ENCODE measurements at places on chromosomes 16 and 17.

DNA sequence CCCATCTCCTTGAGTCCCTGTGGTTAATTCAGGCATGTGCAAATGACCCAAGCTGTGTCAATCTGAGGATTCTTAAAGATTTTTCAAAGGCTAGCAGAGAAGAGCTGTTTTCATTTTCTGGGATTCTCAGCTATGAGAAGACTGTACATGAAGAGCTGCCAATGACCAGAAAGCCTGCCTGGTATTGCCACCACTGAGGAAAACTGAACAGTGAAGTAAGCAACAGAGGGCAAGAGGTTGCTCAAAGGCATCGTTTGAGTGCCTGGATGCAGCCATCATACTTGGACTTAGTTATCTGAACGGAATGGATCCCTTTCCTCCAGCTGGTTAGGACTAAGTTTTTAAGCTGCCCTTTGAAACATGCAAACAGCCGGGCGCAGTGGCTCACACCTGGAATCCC is 38.4 kb downstream of the FAM20A start:
- DNase-seq: no peak

DNA sequence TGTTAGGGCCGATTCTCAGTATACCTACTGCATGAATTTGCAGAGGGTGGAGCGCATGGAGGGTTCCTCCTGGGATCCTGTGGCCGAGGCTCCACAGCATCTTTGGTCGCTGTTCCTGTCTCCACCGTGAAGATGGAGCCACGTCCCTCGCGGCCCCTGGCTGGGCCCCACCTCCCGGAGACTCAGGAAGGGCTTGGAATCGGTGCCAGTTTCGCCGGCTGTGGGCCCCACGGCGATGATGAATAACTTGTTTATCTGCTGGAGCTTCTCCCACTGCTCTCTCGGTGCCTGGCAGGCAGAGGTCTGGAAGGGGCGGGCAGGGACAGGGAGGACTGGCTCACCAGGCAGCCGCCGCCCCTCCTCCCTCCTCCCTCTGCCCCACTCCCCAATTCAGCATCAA is 8.1 kb downstream of the SLC5A11 start:
- no peak for DNase-seq

- DNase-seq: no peak
Measured at GRCh38 chr16:12516621-12517309, 286.9 kb downstream of the CPPED1 start.

DNA sequence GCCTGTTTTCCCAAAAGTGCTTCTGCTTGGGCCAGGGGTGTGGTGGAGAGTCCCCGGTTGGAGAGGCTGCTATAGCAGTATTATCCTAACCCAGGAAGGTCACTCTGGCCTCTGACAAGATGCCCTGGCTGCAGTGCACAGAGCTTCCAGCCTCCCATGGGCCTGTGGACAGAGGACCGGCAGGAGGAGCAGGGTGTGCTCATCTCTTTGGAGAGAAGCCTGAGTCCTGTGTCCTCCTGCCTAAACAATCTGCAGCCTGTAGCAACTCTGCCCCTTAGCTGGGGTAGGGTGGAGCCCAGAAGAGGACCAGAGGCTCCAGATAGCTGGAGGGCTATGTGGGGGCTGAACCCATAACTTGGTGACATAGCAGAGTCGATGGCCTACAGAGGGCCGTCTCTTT is 78.0 kb downstream of the MPRIP start:
- no peak for DNase-seq

DNA sequence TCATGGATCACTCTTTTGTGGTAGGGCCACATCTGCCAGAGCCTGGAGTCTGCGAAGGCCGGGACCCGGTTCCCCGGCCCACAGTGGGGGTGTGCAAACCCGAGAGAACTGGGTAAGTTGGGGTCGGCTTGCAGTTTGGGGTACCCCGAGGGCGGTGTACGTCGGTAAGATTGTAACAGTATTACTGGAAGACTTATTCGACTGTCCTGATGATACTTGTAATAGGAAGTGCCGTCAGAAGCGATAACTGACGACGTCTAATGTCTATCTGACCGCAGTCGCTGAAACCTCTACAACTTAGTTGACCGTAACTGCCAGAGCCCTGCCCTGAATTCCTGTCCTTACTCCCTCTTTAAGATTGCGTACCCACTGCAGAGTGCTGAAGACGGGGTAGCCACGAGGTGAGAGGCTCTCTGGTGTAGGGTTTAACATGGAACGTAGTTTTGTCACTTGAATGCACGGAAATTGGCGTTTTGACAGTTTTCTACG is 24.0 kb downstream of the TRPV2 start:
- DNase-seq: no peak

DNA sequence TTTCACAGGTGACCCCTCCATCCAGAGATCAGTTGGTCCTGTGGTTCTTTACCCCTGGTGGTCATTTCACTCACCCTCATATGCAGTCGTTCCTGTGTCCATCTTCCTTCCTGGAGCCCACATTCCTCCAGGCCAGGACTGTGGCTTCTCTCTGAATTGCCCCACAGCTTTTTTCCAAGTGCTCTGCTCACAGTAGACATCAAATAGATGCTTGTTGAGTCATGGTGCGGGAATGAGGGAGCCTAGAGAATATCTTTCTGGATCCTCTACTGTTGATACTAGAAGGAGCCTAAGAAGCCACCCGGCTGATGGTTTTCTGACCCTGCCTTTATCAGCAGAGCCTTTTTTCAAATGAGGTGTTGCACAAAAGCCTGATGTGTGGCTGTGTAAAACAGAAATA is 10.4 kb downstream of the USB1 start:
- DNase-seq: no peak

- DNase-seq: no peak
Measured at GRCh38 chr16:15976225-15976812, 26.9 kb downstream of the ABCC1 start.

DNA sequence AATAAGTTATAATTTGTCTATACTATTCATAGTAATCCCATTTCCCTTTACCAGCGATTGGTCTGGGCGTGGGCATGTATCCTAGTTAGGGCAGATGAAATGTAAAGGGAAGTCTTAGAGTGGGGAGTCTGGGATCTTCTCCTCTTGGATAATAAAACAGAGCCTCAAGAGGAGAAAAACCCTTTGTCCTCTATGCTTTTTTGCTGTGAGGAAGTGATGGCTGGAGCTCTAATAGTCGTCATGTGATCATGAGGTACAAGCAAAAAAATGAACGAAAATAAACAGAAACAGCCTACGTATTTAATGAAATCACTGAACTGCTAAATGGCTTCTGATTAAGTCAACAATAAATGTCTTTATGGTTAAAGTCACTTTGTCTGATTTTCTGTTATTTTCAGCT is 26.8 kb downstream of the EFCAB5 start:
- no peak for DNase-seq

GRCh38 chr17:2011411-2012371 is 13.4 kb downstream of the RTN4RL1 start:
- DNase-seq: no peak

DNA sequence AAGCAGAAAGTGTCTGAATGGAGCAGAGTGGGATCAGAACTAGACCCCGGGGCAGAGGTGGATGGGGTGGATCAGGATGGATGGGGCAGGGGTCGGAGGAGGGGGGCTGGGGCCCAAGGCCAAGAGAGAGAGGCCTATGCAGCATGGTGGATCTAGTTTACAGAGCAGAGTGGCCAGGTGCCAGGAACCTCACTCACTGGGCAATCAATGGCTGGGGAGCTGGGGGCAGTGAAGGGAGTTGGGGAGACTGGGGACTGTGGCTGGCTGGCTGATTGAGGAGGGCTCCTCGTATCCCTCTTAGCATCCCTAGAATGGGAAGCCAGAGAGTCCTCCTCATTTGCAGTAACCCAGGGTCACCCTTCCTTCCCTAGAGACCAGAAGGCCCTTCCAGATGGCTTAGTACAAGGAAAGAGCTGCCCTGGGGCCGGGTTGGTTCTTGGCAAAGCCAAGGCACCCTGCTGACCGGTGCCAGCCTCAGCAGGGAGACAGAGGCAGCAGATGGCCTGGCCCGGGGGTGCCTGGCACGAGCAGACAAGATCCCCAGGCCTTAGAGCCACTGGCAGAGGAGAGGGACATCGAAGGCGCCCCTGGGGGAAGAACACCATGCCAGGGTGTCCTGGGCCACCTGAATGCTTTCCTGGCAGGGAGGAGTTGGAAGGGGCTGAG is 36.8 kb downstream of the SRCIN1 start:
- no peak for DNase-seq

GRCh38 chr17:3809135-3809534 is 8.1 kb upstream of the ITGAE start:
- no peak for DNase-seq

DNA sequence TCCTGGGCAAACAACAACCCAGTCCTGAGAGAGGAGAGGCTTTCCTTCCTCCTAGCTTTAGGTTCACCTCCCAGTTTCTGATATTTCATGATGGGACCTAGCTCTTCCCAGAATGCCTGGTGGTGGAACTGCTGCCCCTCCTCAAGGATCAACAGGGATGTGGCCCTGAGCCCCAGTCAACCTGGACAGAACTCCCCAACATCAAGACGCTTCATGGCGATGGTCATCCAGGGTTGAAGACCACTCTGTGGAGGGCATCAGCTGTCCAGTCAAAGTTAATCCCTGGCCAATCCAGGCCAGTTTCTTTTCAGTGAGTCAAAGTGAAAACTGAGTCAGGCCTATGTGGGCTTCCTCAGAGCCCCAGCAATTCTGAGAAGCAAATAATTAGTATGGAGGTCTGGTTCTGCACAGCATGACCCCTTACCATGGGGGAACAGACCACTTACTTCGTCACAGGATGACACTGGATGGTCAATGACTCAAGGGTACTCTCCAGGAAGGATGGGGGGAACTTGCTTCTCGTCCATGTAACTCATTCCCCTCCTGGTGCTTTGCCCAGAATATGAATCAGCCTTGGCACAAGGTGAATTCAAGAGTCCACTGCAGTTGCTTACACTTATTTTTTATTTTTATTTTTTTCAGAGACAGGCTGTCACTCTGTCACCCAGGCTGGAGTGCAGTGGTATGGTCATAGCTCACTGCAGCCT is 14.7 kb upstream of the XYLT2 start:
- DNase-seq: no peak

DNA sequence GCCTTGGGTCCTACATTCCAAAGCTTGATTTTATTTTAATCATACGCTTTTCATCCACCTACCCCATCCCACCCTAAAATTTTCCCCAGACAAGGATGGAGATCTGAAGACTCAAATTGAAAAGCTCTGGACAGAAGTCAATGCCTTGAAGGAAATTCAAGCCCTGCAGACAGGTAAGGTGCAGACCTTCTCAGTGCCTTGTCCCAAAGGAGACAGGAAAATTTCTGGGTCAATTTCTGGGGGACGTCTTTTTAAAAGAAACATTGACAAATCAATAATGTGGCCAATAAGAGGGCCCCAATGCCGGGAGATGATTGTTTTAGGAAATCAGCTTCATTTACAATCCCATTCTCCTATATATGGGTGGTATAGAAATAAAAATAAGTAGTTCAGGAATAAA is 5.7 kb downstream of the CLEC3A start:
- no peak for DNase-seq

Measured in stimulated activated CD8-positive, alpha-beta memory T cell treated with anti-CD3 and anti-CD28 coated beads, Interleukin-4, amount 100 ng/mL, for 1 hour (primary cell).